ENCODE measurements at places on chromosomes 16 and 17. TPM values are rescaled to one million over a fixed set of nuclear protein-coding genes. Genes with fewer than 3 reads are reported as not detected.

DNA sequence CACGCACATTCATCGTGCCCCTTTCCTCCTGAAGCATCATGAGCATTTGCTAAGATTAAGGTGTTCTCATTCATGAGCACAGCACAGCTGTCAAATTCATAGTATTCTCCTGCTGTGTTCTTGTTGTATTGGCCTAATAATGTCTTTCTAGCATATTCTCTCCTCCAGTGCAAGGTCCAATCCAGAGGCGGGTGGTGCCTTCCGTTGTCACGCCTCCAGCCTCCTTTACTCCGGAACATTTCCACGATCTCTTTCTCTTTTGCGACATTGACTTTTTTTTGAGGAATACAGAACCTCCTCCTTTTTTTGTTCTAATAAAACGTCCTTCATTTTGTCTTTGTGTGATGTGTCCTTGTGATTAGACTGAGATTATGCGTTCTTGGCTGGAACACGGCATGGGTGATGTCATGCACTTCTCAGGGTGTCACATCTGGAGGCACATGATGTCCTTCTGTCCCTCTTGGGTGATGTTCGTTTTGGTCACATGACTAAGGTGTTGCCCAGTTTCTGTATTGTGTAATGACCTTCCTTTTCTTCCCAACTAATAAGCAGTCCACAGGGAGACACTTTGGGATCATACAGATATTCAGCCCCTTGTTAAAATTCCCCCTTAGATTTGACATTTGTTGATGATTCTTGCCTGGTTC, 66.3 kb downstream of the CLEC16A start:
- no peak for DNase-seq

DNA sequence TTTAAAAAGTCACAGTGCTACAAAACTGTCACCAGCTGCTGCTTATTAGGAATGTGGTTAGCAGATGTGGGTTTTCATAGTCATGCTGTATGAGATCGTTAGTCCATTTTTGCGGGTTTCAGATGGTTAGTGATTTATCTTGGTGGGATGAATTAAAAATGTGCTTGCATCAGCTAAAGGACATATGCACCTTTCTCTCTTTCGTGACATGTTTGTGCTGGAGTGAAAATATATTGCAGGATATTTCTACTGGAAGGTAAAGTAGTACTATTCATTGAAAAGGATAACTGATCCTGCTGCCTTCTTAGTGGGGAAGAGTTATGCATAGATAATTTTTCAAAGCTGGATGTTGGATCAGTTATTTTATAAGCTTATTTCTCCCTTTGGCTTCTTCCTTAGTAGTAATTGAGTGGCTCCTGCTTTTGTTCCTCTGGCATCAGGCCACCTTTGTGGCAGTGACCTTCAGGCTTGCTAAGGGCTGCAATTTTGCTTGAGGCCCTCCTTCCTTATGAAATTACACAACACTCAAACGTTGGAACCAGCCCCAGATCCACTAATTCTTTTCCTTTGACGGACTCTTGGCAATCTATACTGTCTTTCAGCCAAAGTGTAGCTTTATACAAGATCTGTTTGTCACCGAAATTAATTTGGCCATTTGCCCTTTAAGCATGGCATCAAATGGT, 7.5 kb upstream of the SNTB2 start:
- DNase-seq = no peak

FA2H gene
- not detected for total RNA-seq

DNA sequence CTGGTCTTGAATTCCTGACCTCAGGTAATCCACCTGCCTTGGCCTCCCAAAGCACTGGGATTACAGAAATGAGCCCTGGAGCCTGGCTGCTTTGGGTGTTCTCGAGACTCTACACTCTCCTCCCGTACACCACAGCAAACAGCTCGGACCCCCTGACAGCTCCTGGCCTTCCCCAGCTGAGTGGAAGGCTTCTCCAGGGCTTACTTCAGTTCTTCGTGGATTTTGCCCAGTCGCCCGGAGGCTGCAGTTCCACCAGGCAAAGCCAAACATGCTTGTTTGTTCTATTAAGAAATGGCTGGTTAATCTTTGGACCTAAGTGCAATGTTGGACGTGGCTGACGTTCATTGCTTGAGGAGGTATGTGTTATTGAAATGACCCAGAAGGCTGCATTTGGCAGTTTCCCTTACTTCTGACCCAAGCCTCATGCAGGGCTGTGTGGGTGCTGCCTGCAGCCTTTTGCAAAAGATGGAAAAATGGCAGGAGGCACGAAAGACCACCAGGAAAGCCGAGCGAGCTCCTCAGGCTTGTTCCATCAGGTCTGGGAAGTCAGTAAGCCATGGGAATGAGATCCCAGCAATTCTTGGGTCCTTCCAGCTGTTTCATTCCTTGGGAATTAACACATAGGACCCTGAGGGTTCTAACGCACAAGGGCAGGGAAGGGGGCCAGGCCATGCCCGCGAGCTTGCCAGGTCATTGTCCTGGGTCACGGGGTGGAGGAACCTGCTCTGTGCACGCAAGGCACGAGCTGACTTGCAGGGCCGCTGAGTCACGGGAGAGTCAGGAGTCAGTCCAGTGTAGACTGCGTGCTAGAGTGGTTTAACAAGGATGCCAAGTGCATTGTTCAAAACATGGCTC, 23.9 kb upstream of the KLHDC4 start:
- no peak for DNase-seq

TERF2IP gene
- total RNA-seq = 78.6 TPM

GRCh38 chr16:31348579-31348978, 6.4 kb upstream of the ITGAX start:
- DNase-seq = no peak

DNA sequence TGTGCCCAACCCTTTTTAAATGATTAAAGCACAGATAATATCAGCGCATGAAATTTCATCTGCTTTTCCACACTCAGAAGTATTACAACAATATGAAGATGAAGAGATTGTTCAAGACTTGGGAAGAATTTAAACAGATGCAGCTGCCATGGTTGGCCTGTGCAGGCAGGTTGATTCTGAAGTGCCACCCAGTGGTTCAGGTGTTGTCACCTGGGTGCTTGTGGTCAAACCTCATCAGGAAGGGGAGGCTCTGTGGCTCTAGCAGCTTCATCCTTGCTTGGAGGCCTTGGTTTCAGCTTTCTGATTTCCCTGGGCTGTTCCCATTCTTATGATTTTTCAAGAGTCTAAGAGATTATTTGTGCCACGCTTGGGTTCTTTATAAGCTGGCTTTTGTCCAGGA, 22.2 kb upstream of the CLEC18C start:
- DNase-seq = no peak

GRCh38 chr17:62189377-62189776, 124.3 kb upstream of the MED13 start:
- no peak for DNase-seq

MT1A gene
- not detected for total RNA-seq

CHP2 gene
- not detected for total RNA-seq

DNA sequence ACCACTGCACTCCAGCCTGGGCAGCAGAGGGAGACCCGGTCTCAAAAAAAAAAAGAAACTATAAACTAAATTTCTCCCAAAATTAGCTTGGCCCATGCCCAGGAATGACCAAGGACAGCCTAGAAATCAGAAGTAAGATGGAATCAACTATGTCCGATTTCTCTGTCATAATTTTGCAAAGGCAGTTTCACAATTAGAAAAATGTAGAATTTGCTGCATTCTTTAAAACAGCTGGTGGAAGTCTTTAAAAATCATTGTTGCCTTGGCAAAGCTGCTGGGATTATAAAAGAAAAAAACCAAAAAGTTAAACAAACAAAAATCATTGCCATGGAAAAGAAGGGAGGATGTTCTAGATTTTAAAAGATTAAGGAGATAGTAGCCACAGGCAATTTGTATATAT, 32.4 kb downstream of the WWP2 start:
- no peak for DNase-seq

CDH11 gene
- total RNA-seq = not detected

DNA sequence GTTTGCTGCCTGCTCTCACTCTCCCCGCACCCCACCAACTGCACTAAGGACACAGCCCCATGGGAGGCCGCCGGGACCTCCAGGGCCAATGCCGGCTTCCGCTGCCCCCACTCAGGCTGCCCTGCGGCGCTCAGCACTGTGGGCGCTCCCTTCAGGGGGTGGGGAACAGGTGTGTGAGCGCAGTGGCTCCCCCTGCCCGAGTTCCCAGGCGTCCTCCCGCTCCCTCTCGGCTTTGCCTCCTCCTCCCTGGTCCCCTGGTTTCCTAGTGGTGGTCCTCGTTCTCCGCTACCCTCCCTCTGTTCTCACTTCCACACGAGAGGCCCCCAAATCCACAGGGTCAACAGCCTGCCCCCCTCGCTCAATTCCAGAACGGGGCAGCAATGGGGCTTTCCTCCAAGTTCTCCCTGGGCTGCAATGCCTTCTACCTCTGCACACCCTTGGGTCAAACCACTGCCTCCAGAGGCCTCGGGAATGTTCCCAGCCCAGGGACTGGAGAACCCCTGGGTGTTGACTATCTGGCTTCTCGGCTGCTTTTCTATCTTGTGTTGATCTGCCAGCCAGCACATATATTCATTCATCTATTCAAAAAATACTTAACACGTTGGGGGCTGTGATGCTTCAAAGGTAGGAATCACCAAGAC, 9.9 kb downstream of the FOXJ1 start:
- no peak for DNase-seq

PYCARD gene
- 87.0 TPM for total RNA-seq

HAGHL gene
- total RNA-seq = 25.8 TPM

GRCh38 chr17:53942898-53943297, 120.2 kb downstream of the KIF2B start:
- no peak for DNase-seq

COX10 gene
- 19.8 TPM for total RNA-seq

UMOD gene
- not detected for total RNA-seq
